ENCODE measurements at places on chromosomes 6 and 20.

DNA sequence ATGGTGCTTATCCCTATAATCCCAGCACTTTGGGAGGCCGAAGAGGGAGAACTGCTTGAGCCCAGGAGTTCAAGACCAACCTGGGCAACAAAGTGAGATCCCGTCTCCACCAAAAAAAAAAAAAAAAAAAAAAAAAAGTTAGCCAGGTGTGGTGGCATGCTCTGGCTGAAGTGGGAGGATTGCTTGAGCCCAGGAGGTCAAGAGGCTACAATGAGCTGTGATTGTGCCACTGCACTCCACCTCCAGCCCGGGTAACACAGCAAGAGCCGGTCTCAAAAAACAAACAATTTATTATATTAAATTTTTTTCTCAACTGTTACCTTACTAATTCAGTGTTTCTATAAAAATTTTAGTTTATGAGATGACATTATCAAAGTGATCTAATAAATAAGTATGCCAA is 85.4 kb upstream of the MAP7 start:
- DNase-seq: no peak

DNA sequence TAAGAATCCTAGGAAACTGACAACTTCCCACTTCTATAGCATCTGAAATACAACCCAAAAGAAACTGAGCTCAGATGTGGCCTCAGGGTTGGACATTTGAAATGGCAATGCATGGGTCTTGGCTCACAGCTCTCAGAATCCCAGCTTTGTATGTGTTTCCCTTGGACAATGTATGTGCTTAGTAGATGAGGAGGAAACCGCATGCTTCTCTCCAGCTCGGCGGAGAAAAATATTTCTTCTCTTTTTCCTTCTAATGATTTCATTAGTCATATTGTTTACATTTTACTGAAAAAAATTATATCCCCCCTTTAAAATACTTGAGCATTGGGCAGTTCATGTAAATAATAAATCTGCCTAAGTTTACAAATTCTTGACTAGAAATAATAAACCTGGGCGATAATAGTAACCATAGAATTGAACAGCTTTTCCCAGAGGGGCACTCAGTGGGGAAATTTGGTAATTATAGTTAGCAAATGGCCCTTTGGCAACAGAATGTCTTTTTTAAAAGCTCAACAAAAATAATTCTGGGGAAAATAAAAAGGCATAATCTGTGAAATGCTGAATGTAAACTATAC is 55.3 kb downstream of the PFDN4 start:
- DNase-seq: no peak

DNA sequence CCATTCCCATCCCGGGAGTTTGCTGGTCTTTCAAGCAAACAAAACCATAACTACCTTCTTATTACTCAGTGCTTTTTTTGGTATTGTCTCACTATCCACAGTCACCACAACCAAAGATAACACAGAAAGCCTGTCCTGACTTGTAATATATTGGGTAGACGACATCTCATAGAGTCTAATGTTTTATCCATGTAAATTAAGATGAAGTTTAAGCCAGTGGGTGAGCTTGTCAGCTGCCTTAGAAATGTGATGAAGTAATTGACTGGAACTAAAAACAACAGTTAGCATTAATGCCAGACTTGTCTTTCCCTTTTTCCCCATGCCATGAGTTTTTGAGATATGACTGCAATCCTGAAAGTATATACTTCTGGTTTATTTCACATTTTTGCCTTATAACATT is 282.7 kb upstream of the PRDM1 start:
- no peak for DNase-seq

GRCh38 chr20:3812259-3812681 is 8.1 kb upstream of the AP5S1 start:
- DNase-seq: no peak

DNA sequence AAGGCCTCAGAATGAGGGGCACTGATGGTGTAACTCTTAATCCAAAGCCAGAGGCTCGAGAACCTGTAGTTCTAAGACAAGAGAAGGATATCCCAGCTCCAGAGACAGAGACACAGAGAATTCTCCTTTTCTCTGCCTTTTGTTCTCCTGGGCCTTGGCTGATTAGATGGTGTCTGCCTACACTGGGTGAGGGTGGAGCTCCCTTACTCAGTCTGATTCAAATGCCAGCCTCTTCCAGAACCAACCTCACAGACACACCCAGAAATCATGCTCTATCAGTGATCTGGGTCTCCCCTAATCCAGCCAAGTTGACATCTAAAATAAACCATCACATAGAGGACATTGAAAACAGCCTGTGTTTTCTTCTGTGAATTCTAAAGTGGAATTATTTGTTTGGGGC is 68.0 kb upstream of the SMIM28 start:
- DNase-seq: no peak

DNA sequence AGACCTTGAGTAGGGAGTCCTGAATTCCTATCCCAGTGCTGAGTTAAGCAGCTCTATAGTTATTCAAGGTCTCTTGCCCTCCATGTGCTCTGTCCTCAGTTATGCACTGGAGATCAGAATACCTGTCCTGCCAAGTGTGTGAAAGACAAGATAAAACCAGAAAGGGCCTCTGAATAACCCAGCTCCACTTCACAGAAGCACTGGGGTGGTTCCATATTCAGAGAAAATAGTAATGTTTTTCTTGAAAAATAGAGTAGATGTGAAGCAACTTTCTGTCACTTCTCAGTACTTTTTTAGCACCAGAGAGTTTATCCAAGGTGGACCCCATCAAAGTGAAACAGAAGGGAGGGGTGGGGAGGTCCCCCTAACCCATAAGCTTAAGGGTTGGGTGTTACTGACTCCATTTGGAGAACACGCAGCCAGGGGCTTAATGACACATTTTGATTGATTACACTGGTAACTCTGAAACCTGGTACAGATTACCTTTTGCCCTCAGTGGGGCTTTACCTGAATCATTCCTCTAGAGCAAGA is 509.8 kb upstream of the JARID2 start:
- no peak for DNase-seq
